ENCODE measurements at places on chromosomes 7 and 10.

- DNase-seq: no peak
These were observed 24.3 kb downstream of the GDI2 start for GRCh38 chr10:5788969-5789368.

DNA sequence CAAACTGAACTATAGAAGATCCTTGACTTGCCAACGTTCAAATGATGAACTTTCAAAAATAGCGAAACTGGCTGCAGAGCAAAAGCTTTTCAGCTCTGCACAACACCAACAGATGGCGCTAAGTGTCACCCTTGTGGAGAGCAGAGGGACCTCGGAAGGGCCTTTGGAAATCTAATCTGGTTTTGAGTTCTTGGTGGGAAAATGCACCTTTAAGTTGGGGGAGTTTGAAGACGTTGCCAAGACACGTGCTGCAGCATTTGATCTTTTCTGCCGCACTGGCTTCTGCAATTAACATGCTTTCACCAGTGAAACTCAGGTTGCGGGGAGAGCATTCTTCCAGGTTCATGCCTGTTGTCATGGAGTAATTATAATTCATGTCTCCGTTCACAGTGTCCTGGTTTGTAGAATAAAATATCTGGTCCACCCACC, 26.3 kb upstream of the WDR11 start:
- DNase-seq: no peak

DNA sequence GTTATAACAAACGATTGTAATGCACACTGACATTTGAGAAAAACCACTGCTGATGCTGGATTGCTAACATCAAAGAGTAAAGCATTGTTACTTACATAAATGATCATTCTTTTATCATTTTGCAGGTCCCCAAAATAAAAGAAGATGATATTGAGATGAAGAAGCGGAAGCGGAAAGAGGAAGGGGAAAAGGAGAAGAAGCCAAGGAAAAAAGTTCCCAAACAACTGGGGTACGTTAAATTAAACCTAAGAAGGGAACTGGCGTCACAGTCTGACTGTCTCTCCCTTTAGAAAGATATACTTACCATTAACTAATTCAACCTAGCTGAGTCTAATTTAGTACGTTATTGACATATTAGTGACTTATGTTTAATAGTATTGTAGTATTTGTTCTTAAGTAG, 28.1 kb downstream of the UBN2 start:
- DNase-seq: no peak

GRCh38 chr10:29784175-29784773, 149.5 kb upstream of the SVIL start:
- no peak for DNase-seq

GRCh38 chr10:32982911-32983909, 25.2 kb upstream of the ITGB1 start:
- no peak for DNase-seq

- no peak for DNase-seq
These were observed 240.0 kb downstream of the ARHGAP21 start for GRCh38 chr10:24483701-24484100.

GRCh38 chr10:78502210-78502936, 468.7 kb downstream of the RPS24 start:
- DNase-seq: no peak
